Left renal cortex interstitium (tissue), 4 donors: ENCODE measurements at places on chromosomes 7 and 10. TPM values are rescaled to one million over a fixed set of nuclear protein-coding genes. Genes with fewer than 3 reads are reported as not detected.

DNA sequence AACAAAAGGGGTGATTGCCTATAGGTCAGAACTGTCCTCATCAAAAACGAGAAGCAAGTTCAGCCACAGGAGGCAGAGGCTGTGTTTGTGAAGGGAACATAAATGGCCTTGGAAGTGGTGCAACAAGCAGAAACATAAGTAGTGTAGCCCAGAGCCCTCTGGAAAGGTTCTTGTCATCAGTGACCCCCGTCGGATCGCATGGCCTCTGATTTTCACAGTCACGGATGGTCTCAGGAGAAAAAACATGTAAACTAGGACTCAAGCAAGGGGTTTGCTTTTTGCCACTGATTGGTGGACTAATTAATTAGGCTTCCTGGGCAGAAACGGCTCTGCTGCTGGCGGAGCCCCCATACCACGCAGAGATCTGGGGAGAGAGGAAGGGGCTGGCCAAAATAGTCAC lies 496.5 kb upstream of the MKI67 start:
- DNase-seq, result peak; percentile 25

GRCh38 chr7:111756687-111757178 lies 194.4 kb upstream of the IMMP2L start:
- no peak for DNase-seq

- no peak for DNase-seq
Measured at GRCh38 chr7:780081-780480, 52.2 kb upstream of the SUN1 start.

The TCAF2 gene
- 2.8 TPM for polyA plus RNA-seq

DNA sequence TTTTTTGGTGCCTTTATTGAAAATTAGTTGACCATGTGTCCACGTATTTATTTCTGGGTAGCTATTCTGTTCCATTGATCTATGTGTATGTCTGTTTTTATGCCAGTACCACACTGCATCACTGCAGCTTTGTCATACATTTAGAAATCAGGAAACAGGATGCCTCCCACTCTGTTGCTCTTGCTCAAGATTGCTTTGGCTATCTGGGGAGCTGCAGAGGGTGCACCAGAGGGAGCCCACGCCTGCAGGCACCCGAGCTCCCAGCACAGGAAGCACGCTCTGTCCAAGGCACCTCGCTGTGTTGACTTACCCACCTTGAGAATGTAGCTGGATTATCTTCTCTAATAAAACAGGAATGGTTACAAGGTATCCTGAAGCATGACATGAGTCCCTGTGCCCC lies 301.7 kb downstream of the TCERG1L start:
- DNase-seq, result no peak

DNA sequence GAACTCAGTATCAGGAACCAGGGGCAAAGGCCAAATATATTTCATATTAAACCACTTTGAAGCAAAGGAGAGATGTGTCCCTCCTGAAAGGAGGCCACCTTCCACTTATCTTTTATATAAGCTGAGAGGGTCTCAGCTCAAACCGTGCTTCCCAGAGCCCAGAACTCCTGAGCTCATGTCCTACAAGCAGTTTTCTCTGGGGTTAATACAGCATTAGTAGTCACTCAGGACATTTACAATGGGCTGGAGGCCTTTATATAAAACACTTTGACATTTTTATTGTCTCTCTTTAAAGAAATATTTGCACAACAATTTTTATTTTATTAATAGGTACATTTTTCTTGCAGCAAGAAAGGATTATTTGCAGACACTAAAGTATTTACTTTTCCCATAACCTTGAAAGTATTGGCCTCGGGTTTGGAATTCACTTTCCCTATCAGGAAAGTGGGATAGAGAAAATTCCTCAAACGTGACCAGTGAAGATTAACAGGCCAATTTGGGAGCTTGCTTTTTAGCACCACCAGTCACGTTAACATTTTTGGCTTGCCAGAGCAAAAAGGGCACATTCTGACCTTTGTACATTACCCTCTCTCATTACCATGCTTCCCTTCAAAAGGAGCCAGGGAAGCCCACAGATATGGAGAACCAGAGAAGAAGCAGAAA lies 464.9 kb upstream of the NRP1 start:
- no peak for DNase-seq

The ELOVL3 gene
- polyA plus RNA-seq, result 2.6 TPM

- DNase-seq, result no peak
Measured at GRCh38 chr10:89574368-89574767, 39.0 kb upstream of the SLC16A12 start.

GRCh38 chr7:92969061-92969460 lies 132.7 kb upstream of the CDK6 start:
- DNase-seq, result no peak

DNA sequence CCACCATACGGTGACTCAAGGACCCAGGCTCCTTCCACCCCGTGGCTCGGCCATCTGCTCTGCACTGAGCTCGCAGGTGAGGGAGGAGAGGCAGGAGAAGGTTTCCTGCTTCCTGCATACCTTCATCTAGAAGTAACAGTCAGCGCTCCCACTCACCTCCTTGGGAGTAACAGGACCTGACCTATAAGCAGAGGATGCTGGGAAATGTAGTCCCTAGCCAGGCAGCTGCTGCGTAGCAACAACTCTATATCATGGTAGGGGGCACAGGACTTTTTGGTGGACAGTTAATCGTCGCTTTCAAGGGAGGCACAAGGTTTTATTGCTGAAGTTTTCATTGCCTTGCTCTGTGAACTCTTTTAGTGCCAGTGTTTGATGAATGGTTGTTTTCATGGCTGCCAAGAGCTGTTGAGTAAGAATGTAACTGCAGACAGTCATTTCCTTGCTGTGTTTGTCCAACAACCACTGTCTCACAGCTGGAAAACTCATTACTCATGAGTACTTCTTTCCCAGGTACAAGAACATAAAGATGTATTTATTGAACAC lies 10.2 kb upstream of the ZFYVE27 start:
- no peak for DNase-seq

GRCh38 chr10:24652381-24652957 lies 71.2 kb downstream of the ARHGAP21 start:
- no peak for DNase-seq

GRCh38 chr10:120689777-120690529 lies 161.2 kb upstream of the WDR11 start:
- no peak for DNase-seq

The INSYN2A gene
- polyA plus RNA-seq, result 3.9 TPM

GRCh38 chr10:130547368-130547767 lies 411.2 kb downstream of the GLRX3 start:
- no peak for DNase-seq

The GPR26 gene
- 0.02 TPM for polyA plus RNA-seq

GRCh38 chr10:1524540-1524939 lies 212.8 kb downstream of the ADARB2 start:
- no peak for DNase-seq

The TUBB8 gene
- polyA plus RNA-seq, result 0.44 TPM

The NEURL1 gene
- polyA plus RNA-seq, result 1.8 TPM

GRCh38 chr10:96910488-96911395 lies 78.6 kb downstream of the LCOR start:
- DNase-seq, result no peak

- DNase-seq, result no peak
Measured at GRCh38 chr10:9875353-9875752, 1142.3 kb upstream of the CELF2 start.

The HTR5A gene
- not detected for polyA plus RNA-seq

DNA sequence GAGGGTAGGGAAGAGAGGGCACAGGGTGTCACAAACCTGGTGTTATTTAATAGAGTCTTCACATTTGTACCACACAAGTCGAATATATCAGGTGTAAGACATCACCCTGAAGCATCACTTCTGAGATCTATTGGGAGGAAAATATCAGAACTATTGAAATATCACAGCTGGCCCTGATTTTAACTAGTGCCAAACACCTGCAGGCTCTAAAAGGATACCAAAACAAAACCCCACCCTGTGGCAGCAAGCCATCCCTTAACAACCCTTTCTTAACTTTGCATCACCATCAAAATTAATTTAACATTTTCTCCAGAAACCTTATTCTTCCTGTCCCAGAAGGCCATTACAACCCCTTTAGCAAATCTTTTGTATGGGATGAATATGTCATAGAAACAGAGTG lies 365.4 kb downstream of the SUGCT start:
- DNase-seq, result no peak

- DNase-seq, result no peak
Measured at GRCh38 chr7:101848208-101848951, 31.0 kb downstream of the CUX1 start.

The LRRN3 gene
- polyA plus RNA-seq, result 6.8 TPM

DNA sequence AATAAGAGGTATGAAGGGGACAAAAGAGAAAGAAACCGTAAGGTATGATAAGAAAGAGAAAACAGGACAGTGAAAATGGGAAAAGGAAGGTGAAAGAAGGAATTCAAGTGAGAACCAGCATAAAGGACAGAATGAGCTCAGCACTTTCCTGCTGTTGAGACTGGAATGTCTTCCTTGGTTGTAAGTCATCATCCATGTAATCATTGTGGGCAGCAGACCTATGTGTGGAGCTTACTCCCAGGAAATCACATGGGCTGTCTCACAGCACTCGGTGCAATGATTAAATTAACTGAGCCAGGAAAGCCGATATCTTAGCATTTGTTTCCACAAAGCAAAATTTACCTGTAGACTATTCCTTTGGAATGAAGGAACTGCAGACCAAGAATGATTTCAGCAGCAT lies 118.1 kb downstream of the PRKCQ start:
- no peak for DNase-seq

The TDRD1 gene
- polyA plus RNA-seq, result 0.05 TPM

DNA sequence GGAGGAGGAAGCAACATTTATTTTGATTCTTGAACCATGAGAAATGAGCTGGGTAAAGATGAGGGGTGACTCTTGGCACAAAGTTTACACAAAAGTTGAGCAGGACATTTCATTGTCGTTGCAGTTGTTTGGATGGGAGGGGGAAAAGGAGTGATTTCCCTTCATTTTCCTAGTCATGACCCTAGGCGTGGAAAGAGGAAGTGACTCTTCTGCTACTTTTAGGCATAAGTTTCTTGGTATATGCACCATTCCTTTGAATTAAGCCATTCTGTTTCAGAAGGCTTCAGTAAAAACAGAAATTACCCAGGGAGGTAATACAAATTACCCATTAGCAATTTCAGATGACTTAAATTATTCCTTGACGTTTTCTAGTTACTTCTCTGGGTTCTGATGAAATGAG lies 113.9 kb upstream of the FAM171A1 start:
- no peak for DNase-seq

GRCh38 chr7:69849268-69849667 lies 251.0 kb downstream of the AUTS2 start:
- no peak for DNase-seq

GRCh38 chr10:9450801-9451200 lies 1396.3 kb downstream of the GATA3 start:
- no peak for DNase-seq

DNA sequence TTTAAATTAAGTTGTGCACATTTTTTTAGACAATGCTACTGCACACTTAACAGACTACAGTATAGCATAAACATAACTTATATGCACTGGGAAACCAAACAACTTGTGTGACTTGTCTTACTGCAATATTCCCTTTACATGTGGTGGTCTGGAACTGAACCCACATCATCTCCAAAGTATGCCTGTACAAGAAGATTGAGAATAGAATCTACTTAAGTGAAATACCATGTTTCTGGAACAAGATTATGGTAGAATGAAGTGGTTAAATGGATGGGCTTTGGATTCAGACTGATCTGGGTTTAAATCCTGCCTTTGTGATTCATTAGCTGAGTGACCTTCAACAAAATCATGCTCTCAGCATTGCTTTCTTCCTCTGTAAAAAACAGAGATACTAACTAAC lies 30.7 kb downstream of the CUL2 start:
- no peak for DNase-seq
